Fibroblast of mammary gland (primary cell): ENCODE measurements at places on chromosomes 1 and 21.

GRCh38 chr21:34034369-34035014, 38.9 kb upstream of the MRPS6 start:
- no peak for DNase-seq

DNA sequence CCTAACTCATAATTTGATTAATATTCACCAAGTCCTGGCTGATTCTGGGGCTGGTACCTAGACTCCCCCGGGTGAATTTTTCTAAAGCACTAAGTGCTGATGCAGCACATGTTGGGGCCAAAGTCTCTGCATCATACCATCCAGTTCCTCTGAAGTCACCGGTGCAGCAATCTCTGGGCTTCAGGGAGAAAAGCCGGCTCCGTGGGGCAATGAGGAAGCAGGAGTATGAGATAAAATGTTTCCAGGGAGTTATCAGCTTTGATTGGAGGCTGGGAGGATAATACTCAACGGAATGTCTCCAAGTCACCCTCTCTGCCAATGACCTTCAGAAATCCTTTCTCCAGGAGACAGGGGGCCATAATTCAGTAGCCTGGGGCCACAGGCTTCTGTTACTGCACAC, 1.2 kb downstream of the FCAMR start:
- DNase-seq, result no peak

DNA sequence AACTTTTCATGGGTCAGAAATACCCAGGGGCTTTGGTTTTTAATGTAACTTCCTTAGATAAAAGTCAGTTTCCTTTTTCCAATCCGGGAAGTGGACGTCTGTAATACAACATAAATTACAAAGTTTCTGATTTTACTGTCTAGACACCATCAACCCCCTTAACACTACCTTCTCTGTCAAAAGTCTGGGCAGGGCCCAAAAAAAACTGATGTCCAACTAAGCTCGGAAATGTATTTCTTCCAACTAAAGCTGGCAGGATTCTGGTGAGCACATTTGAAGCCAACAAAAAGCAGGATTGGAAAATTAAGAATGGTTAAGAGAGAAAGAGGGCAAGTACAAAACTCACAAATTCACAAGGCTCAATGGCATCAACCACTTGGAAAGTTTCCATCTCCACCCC, 24.3 kb downstream of the DDAH1 start:
- no peak for DNase-seq

DNA sequence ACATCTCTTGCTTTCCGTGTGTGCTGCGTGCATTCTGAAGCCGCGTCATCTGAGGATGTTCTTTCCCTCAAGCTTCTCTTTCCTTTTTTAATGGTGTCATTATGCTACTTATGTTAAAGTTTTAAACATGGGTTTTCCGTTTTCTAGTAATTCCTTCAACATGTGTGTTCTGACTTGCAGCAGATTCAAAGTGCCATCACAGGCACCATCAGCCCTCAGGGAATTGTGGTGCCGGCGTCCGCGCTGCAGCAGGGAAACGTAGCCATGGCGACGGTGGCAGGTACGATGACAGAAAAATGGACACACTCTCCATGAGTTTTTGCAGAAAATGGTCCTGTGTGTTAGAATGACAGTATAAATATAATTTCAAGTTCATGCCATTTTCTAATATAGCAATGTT, 42.4 kb downstream of the PKNOX1 start:
- DNase-seq, result no peak

DNA sequence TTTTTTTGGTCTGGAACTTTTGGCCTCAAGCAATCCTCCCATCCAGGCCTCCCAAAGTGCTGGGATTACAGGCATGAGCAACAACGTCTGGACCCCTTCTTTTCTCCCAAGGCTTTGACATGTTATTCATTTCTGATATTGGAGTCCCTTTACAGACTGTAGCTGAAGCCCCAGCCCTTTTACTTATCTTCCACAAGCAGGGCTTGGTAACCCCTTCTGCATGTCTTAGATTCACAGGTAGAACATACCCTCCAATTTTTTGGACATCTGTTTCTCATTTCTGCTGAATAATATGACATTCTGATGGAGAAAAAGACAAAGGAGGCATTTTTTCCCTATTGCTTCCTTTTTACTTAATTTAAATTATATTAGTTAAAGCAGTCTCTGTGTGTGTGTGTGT, 39.2 kb upstream of the RGS21 start:
- DNase-seq, result no peak

GRCh38 chr1:206725109-206725963, 40.6 kb downstream of the MAPKAPK2 start:
- DNase-seq, result peak; percentile 70

GRCh38 chr1:44908427-44908826, 65.4 kb upstream of the PTCH2 start:
- DNase-seq, result no peak
